ENCODE measurements at places on chromosomes 13 and 19.

GRCh38 chr13:105567951-105568525 lies 967.4 kb downstream of the EFNB2 start:
- DNase-seq: no peak

DNA sequence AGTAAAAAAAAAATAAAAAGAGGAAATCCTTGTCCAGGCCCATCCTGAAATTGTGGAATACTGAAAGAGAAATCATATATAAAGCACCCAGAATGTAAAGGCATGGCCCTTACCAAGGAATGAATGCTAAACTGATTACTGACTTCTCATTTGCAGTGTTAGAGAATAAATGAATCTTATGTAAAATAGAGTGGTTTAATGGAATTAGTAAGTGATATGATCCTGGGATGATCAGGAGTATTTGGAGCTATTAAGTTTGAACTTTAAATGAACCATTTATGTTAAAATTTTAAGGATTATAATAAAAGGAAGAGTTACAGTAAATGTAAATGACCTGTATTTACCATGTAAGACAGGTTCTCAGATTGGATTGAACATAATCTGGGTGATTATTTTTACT lies 75.4 kb downstream of the PDS5B start:
- no peak for DNase-seq

- DNase-seq: no peak
Observed at GRCh38 chr13:33945477-33945876, 127.5 kb downstream of the RFC3 start.

GRCh38 chr19:13985771-13986347 lies 20.3 kb downstream of the RFX1 start:
- no peak for DNase-seq

DNA sequence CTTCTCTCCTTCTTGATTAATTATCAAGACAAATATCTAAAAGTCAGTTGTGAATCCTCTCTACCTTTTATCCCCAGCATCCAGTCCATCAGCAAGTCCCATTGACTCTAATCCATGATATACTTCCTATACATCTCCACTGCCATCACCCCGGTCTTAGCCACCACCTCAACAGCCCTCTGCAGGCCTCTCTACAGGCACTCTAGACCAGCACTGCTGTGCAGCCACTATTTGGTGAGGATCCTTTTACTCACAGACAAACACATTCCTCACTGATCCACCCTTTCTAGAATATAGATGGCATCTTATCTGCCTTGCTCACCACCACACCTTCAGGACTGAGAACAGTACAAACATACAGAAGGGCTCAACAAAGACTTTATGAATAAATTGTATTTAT lies 221.7 kb downstream of the RFC3 start:
- DNase-seq: no peak

DNA sequence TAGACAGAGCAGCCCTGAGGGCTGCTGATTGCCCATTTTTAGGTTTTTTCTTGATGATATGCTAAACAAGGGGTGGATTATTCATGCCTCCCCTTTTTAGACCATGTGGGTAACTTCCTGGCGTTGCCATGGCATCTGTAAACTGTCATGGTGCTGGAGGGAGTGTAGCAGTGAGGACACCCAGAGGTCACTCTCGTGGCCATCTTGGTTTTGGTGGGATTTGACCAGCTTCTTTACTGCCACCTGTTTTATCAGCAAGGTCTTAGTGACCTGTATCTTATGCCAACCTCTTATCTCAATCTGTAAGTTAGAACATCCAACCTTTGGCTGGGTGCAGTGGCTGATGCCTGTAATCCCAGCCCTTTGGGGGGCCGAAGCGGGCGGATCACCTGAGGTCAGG lies 148.0 kb downstream of the PTPRS start:
- DNase-seq: no peak

GRCh38 chr13:51590971-51591627 lies 6.8 kb downstream of the WDFY2 start:
- DNase-seq: no peak

- no peak for DNase-seq
Observed at GRCh38 chr19:11399667-11400066, 15.6 kb upstream of the EPOR start.

DNA sequence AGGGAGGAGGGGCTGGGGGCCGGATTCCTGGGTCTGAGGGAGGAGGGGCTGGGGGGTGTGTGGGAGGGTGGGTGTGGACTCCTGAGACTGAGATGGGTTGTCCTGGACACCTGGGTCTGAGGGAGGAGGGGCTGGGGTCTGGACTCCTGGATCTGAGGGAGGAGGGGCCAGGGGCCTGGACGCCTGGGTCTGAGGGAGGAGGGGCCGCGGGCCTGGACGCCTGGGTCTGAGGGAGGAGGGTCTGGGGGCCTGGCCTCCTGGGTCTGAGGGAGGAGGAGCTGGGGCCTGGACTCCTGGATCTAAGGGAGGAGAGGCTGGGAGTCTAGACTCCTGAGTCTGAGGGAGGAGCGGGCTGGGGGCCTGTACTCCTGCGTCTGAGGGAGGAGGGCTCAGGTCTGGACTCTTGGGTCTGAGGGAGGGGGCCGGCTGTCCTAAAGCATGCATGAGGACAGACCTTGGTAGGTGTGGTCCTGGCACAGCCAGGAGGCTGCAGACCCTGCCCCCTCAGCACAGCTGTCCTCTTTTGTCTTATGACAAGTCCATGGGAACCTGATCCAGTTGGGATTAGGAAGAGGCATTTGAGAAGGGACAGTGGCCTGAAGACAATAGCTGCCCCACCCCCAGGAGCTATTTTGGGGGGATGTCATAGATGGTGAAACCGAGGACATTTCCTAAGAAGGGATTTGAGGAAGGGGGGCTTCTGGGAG lies 1.3 kb downstream of the TNNT1 start:
- no peak for DNase-seq

DNA sequence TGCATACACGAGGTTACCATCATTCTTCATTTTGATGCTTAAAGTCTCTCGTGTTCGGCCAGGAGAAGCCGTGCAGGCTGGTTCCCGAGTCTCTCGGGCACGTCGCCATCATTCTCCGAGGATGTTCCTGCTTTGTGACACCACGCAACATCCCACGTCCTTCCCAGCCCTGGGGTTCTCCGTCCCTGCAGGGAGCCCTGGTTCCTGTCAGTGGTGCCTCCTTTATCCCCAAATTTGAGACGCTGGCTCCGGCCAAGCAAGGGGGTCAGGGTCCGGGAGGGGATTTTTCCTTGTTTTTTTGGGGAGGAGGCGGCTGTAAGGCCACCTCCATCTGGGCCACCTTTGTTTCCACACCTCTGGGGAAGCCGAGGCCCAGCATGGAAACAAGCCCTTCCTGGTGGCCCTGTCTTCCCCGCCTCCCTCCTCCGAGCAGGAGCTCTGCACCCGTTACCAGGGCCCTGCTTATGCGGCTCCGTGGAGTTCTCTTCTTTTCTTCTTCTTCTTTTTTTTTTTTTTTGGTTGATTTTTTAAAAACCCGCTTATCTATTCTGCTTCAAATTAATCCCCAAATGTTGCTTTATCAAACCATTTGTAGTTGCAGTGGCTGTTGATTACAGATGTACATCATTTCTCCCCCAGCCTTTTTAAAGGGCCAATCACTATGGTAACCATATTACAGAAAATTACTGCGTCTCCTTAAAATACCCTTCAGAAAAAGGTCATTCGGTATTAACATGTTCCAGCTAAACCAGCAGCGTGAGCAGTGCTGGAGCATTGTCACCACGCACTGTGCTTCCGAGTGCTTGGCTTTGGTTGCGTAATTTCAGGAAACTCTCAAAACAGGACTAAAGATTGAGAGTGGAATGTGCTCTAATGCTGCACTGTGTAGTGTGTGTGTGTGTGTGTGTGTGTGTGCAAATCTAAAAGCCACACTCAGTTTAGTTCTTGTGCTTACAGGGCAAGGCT lies 50.4 kb downstream of the TEX29 start:
- no peak for DNase-seq

DNA sequence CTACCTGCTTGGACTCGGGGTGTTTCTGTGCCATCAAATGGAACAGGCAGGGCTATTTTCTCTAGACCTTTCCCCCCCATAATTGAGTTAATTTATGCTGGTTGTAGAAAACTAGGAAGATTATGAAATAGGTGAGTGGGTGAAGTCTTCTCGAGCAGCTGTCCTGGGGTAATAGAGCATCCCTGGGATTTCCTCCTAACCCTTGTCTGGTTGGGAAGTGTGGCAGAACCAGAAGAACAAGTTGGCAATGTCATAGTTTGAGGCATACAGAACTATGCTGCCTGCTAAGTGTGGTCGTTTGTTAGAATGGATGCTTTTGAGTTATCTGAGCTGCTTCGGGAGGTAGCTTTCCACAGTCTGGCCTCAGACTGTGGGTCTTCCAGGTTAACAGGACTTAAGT lies 3.7 kb downstream of the GATAD2A start:
- no peak for DNase-seq

DNA sequence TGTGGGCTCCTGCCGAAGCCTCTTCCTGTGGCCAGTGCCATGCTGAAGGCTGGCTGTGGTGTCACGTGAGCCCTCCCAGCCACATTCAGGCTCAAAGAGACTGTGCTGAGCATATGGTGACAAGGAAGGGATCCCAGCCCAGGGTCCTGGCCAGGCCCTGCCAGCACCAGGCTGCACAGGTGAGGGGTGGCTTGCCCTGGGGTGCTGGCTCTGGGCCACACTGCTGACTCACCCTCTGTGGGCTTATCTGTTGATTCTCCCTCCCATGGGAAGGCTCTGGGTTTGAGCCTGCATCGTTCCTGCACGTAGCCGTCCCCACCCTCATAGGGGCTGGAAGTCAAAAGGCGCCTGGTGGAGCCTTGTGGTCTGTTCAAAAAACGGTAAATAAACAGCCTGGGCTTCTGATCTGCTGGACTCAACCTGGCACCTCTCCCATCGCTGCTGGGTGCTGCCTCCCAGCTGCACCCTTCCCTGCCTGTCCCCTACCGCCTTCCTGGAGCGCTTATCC lies 31.1 kb downstream of the DNM2 start:
- no peak for DNase-seq

DNA sequence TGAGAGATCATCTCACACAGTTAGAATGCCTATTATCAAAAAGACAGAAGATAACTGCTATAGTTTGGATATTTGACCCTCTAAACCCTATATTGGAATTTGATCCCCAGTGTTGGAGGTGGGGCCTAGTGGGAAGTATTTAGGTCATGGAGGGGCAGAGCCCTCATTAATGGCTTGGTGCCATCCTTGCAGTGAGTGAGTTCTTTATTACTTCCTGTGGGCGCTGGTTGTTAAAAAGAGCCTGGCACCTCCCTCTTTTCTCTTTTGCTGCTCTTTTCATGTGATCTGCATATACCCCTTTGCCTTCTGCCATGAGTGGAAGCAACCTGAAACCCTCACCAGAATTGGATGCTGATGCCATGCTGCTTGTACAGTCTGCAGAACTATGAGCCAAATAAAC lies 66.8 kb downstream of the TDRD3 start:
- DNase-seq: no peak

DNA sequence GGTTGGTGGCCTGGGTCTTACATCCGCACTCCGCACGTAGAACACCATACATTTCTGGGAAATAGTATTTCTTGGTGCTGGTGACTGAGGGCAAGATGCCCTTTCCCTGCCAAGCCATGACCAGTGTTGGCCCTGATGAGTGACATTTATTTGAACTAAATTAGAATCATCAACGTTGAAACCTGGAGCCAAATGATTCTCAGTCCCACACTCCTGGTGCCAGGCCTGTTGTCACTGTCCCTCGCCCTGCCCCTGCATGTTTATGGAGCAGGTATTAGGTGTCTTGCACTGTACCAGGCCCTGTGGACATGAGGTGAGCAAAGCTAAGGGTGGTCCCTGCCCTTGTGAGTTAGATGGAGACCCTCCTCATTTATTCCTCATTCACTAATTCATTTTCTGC lies 5.8 kb downstream of the CHST8 start:
- no peak for DNase-seq

- DNase-seq: no peak
Observed at GRCh38 chr13:93398167-93399035, 171.8 kb downstream of the GPC6 start.

DNA sequence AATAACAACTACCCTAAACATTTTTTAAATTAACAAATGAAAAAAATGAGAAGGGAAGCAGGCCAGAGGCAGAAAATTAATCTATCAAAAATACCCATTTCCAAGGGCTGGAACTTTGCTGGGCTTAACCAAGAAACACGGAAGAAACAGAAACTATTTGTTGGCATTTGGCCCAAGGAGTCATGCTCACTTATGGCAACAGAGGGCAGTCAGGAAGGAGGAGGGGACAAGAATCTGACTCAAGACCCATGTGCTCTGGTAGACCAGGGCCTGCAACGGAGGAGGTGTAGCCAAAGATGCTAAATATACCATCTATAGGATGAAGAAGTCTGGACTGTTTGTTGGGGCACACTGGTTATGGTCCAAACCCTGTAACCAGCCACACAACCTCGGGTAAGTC lies 496.7 kb downstream of the COG6 start:
- DNase-seq: no peak

- no peak for DNase-seq
Observed at GRCh38 chr13:32017474-32017873, 14.1 kb upstream of the FRY start.

- DNase-seq: no peak
Observed at GRCh38 chr13:39016787-39017186, 21.1 kb downstream of the PROSER1 start.

- no peak for DNase-seq
Observed at GRCh38 chr19:34448191-34448590, 20.0 kb downstream of the UBA2 start.

- DNase-seq: no peak
Observed at GRCh38 chr13:35856084-35856483, 275.1 kb downstream of the DCLK1 start.

- no peak for DNase-seq
Observed at GRCh38 chr19:7879111-7879807, 5.1 kb upstream of the PRR36 start.

DNA sequence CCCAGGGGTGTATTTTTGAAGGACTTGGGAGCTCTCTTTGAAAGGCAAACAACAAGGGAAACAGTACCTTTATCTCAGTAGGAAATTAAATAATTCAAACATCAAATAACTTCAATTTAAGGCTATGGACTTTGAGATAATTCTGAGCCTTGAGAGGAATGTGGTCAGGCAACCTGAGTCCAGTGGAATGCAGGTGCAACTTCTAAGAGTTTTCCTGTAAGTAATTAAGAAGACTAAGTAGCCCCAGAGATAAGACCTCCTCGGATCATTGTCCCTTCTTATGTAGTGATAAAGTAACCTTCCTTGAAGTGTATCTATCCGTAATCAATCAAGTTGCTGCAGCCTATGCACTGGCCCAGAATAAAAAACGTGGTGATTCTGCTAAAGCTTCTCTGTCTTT lies 29.2 kb downstream of the ZNF701 start:
- no peak for DNase-seq

DNA sequence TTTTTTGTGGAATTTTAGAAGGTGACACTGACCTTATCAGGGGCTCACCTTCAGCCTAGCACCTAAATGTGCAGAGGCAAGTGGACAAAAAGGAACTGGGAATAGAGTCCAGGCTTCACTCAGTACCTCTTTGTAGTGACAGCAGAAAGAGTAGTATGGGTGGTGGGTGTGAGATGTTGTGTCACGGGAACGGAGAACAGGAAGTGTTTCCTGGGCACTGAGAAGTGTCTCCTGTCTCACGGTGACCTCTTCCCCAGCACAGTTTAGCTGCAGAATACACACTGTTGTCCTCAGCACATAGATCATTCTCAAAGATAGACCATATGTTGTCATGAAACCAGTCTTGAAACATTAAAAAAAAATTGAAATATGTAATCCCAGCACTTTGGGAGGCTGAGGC lies 17.5 kb upstream of the LGALS14 start:
- no peak for DNase-seq

GRCh38 chr19:42114412-42114811 lies 17.8 kb downstream of the POU2F2 start:
- no peak for DNase-seq

Data from activated CD4-positive, alpha-beta T cell treated with anti-CD3 and anti-CD28 coated beads for 24 hours (primary cell).